Fibroblast of lung (primary cell): ENCODE measurements at places on chromosomes 6 and 20. TPM values are rescaled to one million over a fixed set of nuclear protein-coding genes. Genes with fewer than 3 reads are reported as not detected.

PRR18 gene
- total RNA-seq = not detected in 2 replicates

DNA sequence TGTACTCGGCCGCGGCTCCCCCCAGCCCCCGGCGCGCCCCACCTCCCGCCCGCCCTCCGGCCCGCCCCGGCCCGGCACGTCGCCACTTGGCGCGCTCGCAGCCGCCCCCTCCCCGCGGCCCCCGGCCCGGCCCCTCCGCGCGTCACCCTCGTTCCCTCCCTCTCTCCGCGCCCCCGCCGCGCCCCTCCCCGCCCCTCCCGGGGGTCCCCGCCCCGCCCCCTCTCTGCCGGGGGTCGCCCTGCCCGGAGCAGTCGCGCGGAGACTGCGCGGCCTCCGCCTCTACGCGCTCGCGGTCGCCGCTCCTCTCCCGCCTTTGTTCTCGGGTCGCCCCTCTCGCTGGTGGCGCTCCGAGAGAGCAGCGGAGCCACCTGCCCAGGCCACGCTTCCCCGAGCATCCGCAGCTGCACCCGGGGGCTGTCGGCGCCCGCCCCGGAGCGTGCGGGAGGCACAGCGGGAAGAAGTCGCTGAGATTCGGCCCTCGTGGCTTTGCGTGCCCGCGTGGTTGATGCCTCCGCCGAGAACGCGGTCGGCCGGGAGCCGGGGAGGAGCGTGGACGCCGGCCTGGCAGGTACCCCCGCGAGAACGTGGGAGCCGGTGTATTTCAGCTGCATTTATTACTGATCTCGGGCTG is at the start of gene PHF10:
Gene PHF10 (minus strand): TSS at position 7 of the 631 bp plus-strand sequence. CDS start 569 bp downstream, outside the sequence.
- DNase-seq = peak; percentile 47

DNA sequence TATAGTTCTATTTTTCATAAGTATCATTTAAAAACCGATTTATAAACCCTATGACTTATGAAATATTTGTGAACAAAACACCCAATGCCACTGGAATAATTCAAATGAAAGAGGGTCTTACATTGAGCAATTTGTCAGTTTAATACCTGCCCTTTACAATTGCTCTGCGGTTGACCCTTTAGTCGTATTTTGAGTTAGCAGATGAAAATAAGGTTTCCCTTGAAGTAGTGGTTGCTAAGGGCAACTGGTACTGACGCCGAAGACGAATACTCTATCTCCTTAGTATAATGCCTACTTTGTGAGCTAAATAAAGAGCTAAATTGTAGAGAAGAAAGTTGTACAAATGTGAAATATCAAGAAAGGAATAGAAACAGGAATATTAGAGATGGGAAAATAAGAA is 69.4 kb downstream of the KCNQ5 start:
- no peak for DNase-seq

GRCh38 chr20:38685853-38686473 is 38.3 kb upstream of the SLC32A1 start:
- peak; percentile 38 for DNase-seq

- DNase-seq = peak; percentile 17
Observed at GRCh38 chr20:2693286-2694007, 867 bp downstream of the EBF4 start.

GRCh38 chr6:111731456-111732195 is 125.9 kb upstream of the TRAF3IP2 start:
- DNase-seq = no peak

DNA sequence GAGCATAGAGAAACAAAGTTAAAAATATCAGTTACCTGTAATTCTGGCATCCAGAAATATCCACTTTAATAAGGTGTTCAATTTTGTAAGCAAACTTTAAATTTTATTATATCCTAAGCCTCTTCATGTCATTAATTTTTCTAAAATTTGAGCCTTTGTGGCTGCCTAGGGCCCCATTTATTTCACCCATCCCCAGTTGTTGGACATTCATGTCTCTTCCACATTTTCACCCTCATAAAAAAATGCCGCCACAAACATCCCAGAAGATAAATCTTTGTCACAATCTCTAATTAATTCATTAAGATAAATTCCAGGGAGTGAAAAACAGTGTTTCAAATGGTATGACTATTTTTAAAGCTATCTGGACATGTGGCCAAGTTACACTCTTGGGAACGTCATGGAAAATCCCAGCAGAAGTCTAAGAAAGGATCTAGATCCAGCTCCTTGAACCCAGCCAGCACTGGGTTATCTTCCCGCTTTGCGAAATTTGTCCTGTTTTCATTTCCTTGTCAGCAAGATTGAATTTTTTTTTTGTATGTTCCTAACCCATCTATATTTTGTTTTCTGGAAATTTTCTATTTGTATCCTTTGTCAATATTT is 97.2 kb downstream of the TMEM242 start:
- DNase-seq = peak; percentile 86
